Activated T-cell treated with anti-CD3 and anti-CD28 coated beads, Interleukin-2, amount 50 U/mL, for 72 hours (primary cell): ENCODE measurements at places on chromosomes 4 and X.

DNA sequence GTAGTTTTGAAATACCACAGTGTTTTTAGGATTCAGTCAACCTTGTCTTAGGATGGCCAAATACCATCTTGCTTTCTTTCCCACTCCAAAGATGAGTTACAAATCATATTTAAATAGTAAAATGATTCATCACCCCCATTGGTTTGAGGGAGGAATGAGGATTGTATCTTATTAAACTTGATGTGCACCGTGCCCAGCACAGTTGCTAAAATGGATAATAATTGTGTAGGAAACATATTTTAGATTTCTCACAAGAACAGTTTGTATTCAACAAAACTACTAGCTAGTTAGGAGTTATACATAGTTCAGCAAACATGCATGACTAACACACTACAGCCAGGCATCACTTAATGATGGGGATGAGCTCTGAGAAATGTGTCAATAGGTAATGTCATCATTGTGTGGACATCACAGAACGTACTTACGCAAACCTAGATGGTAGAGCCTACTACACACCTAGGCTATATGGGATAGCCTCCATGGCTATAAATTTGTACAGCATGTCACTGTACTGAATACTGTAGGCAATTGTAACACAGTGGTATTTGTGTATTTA lies 245.4 kb downstream of the FBXW7 start:
- DNase-seq = no peak

GRCh38 chr4:164056426-164057142 lies 562.1 kb downstream of the TMA16 start:
- no peak for DNase-seq

GRCh38 chr4:121814756-121815155 lies 8.9 kb downstream of the CCNA2 start:
- no peak for DNase-seq

DNA sequence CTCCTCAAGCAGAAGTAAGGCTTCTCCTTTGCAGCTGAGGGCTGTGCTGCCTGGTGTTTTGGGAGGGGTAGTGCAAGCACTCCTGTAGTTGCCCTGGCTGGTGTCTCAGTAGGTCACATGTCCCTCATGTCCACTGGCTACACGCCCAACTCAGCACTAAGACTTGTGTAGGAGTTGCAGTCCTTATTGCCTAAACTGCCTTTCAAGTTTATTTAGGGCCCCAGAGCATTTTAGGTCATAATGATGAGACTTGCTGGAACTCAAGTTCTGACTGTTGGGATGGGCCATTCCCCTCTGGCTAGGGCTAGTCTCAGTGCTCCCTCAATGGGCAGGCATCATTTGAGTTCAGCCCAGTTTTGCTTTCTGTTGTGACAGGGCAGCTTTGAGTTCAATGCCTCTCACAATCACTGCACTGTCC lies 44.1 kb downstream of the PPM1K start:
- no peak for DNase-seq

GRCh38 chr4:146271466-146271865 lies 57.1 kb downstream of the REELD1 start:
- no peak for DNase-seq

DNA sequence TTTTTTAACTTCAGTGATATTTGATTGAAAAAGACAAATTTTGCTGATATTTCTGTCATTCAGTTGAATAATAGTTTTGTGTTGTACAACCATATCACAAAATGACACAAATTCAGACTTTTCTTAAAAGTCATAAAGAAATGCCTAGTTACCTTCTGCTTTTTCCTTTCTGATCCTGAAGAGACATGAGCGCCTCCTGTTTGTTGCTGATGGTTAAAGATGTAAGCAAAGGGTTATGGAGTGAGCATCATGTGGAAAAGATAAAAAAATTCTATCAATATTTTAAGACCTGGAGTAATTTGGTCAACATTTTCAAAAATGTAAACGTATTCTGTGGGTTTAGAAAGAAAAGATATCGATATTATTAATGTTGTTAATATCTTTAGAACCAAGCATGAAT lies 669.9 kb upstream of the NR3C2 start:
- no peak for DNase-seq

GRCh38 chr4:110633358-110634341 lies 10.8 kb upstream of the PITX2 start:
- no peak for DNase-seq

GRCh38 chr4:122663814-122664610 lies 43.1 kb upstream of the IL21 start:
- DNase-seq = no peak

- DNase-seq = no peak
Measured at GRCh38 chrX:13827298-13828090, 10.6 kb upstream of the GPM6B start.

GRCh38 chr4:41882625-41883347 lies 52.4 kb upstream of the TMEM33 start:
- peak; percentile 47 for DNase-seq

GRCh38 chr4:145001635-145002034 lies 96.4 kb downstream of the ANAPC10 start:
- DNase-seq = no peak

GRCh38 chr4:57103051-57103450 lies 7.1 kb downstream of the IGFBP7 start:
- no peak for DNase-seq

DNA sequence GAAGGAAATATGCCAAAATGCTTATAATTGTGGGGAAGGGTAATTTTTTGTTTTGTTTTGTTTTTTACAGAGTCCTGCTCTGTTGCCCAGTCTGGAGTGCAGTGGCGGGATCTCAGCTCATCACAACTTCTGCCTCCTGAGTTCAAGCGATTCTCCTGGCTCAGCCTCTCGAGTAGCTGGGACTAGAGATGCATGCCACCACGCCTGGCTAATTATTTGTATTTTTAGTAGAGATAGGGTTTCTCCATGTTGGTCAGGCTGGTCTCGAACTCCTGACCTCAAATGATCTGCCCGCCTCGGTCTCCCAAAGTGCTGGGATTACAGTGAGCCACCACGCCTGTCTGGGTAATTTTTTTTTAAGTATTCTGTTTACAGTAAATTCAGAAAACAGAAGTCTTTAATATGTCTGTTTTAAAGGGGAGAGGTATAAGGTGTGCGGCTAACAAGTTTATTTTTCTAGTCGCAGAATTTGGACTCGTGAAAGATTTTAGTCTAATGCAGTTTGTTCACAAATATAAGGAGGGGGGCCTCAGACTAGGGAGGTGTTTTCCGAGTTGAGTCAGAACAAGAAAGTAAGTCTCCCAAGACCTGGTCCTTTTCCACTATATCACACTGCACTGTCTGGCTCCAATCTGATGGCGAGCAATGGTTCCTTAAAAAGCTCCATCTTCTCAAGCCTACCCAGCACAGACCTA lies 1.5 kb downstream of the ACSL1 start:
- DNase-seq = peak; percentile 11

GRCh38 chr4:79025170-79025569 lies 85.9 kb upstream of the PAQR3 start:
- DNase-seq = no peak

- DNase-seq = no peak
Measured at GRCh38 chrX:100831219-100831946, 11.2 kb downstream of the CSTF2 start.

DNA sequence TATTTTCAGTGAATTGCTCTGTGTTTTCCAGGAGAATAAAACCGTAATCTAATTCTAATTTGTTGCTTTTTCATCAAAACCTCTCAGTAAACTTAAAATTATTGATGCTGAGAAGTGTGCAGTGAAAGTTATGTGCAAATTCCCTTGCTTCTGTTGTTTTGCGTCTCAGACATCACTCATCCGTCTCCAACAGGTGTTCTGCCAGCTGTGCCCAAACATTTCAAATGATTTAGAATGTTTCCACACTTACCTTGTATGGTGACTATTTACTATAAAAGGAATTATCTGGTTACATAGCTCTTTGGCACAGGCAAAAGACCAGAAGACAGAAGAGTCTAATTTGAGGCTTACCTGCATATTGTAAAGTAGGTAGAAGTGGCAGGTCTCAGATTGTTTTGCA lies 184.0 kb downstream of the BMPR1B start:
- DNase-seq = no peak

DNA sequence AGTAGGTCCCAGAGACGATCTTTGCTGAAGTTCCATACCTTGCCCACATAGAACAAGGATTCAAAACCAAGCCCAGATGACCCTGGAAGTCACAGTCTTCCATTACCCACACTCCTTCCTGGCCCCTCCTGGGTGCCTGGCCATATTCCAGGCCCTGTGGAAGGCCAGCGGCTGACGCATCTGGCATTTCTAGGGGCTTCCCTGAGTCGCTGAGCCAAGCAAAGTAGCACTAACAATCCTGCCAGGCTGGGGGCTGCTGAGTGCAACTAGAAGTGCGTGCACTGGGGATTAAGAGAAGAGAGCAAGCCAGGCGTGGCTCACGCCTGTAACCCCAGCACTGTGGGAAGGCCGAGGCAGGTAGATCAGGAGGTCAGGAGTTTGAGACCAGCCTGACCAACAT lies 175.2 kb upstream of the CPEB2 start:
- DNase-seq = no peak

DNA sequence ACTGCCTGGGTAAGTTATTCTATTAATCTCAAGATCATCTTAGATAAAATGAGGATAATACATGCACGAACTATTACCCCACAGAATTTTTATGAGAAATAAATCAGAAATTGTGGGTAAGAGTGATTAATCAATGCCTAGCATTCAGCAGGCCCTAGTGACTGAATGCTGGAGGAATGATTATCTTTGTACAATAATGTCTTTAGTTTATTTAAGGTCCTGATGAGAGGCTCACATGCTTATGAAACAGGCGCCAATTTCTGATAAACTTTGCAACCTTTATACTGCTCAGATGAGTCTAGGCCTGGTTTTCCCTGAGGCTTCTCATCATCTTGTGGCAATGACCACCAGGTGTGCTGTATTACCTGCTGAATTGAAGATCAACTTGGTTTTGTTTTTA lies 27.8 kb upstream of the BMP2K start:
- DNase-seq = no peak

GRCh38 chrX:55161581-55161980 lies 58.6 kb upstream of the PAGE5 start:
- no peak for DNase-seq

- DNase-seq = no peak
Measured at GRCh38 chr4:76666944-76667532, 230.9 kb downstream of the SOWAHB start.

DNA sequence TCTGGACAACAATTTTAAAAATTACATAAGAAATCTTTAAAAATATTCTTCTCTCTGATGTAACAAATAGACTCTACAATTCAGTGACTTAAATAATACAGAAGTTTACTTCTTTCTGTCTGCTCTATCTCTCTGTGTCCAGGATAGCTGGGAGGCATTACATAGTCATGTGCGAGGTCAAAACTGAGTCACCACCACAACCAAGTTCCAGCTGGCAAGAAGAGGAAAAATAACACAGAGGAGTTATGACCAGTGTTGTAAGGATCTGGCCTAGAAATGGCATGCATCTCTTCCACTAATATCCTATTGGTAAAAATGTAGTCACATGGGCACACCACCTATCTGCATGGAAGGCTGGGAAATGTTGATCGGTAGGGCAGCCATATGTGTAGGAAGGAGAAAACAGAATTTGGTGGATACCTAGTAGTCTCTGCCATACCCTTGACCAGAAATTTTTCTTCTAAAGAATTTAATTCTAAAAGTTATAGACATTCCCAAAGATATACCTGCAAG lies 39.4 kb upstream of the WDFY3 start:
- no peak for DNase-seq

DNA sequence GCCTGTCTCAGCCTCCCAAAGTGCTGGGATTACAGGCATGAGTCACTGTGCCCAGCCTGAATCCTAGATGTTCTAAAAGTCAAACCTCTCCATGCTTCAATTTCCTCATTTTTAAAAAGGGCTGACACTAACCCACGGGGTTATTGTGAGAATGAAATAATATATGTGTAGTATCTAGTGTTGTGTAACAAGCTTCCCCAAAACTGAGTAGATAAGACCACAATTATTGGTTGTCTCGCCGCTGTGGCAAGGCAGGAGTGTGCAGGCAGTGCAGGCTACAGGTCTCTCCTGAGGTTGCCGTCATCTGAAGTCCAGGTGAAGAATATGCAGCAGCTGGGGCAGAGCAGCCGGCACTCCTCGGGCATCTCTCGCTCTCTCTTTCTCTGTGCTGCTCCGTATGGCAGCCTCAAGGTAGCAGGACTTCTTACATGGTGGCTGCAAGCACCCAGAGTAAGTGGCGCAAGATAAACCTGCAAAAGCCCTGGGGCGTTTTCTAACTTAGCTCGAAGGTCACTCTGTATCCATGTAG lies 30.9 kb downstream of the RAB33B start:
- DNase-seq = no peak

- DNase-seq = no peak
Measured at GRCh38 chrX:136647677-136648360, at the start of gene CD40LG. Gene CD40LG, plus strand, starts transcription at chrX:136648158. Its CDS starts 91 bp downstream, at chrX:136648249.

DNA sequence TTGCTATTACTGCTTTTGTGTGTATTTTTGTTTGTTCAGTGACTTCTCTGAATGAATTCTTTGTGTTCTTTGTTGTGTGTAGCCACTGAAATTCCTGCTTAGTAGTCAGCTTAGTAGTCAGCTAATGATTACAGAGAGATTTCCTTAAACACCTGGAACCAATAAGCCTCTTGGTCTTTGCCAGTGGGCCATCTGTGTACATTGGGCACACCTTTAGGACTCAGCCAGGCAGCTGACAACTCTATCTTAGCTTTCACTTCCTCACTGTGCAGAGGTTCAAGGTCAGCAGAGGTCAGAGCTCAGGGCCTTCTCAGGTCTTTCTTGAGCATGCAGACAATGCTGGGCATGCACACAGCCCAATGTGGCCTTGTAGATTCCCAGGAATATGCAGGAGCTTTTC lies 59.3 kb downstream of the RWDD4 start:
- DNase-seq = no peak

- DNase-seq = no peak
Measured at GRCh38 chrX:22124098-22124497, 92.0 kb downstream of the PHEX start.

DNA sequence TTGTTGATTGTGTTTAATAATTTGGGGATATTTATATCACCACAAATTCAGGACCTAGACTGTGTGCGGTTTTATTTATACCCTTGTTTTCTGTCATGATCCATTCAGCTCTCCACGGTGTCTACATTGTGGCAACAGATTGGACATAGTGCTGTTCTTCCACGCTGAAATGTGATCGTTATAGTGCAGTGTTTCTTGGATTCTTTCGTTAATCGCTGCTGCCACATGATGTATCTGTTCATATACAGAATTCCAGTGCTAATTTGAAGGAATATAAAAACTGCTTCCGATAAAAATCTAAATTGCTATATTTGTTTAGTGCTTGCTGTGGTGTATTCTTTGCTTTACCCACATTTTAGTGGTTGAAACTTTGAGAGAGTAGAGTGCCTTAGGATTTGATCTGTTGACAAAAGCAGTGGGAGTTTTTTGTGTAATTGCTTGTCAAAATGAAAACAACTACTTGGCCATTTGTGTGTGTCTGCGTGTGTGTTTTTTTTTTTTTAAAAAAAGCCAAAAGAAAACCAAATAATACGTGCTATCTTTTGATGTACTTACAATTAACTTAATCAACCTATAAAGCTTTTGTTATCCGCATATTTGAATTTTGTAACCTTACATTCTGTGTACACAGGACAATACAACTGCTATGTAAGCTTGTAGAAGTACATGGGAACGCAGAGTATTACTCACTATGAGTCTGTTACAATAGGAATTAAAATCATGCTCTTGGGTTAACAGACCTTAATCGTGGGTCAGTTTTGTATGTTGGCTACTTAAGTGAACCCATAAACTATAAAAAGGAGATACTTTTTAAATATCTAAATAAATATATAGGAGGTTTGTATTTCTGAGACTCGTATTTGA lies 353.3 kb downstream of the ARHGAP24 start:
- DNase-seq = no peak
